ENCODE measurements at places on chromosomes 11 and 22.

DNA sequence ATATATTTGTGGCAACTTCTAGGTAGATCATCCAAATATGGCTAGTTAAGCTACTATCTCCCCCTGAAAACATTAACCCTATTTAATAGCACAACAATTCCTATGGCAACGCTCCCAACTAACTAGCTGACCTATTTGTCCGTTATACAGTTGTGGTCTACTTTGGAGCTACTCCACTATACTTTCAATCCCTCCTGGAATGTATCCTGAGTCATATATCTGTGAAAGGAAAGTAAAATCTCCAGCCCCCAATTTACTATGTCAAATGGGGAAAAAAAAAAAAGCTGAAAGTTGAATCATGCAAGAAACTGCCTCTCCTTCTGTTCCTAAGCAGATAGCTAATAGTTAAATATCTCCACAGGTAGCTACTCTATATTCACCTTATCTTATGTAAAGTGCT, 128.5 kb downstream of the CD44 start:
- DNase-seq, result no peak

- DNase-seq, result no peak
These were observed at the start of gene SPINDOC for GRCh38 chr11:63813035-63813562. Gene SPINDOC (plus strand): TSS chr11:63813456. CDS start chr11:63813687, 231 bp downstream.

DNA sequence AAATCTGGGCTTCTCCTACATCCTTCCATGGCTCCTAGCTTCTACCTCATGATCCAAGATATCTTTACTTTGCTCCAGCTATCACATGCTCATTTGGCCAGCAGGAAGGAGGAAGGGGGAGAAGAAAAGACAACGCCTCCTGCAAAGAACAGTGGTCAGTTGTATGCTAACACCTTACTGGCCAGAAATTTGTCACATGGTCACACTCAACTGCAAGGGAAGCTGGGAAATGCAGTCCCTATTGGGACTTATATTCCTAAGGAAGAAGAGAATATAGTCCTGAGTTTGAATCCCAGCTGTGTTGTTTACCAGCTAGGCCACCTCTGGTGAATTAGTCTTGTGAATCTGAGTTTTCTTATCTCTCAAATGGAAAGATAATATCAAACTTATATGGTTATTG, 272.0 kb downstream of the BLID start:
- no peak for DNase-seq

- no peak for DNase-seq
These were observed 839 bp downstream of the STX5 start for GRCh38 chr11:62830904-62831519.

GRCh38 chr11:93099806-93100205, 98.0 kb downstream of the SLC36A4 start:
- DNase-seq, result no peak

- no peak for DNase-seq
These were observed 1487.3 kb downstream of the TBC1D22A start for GRCh38 chr22:48249713-48250268.

DNA sequence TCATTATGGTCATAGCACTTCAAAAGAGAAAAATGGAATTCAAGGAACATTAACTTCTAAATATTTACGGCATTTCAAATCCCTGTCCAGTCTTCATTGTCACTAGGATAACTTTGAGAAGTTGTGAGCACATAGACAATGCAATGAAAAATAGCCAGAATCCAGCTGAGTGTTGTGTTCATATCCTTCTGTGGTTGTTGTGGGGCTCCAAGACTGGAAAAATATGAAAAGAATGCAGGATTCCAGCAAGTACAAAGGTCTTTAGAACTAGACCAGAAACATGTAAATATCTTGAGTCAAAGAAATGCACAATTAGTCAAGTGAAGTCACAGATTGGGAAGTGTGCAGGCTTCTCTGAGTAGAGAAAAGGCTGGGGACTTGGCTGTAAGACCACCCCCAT, 68.7 kb downstream of the WT1 start:
- no peak for DNase-seq

GRCh38 chr11:59802639-59803176, 7.9 kb downstream of the MRPL16 start:
- peak; percentile 64 for DNase-seq

GRCh38 chr22:35631597-35631996, 14.5 kb upstream of the MB start:
- no peak for DNase-seq

- no peak for DNase-seq
These were observed 356.2 kb downstream of the GRM5 start for GRCh38 chr11:88709567-88709966.

- no peak for DNase-seq
These were observed 71.9 kb downstream of the BLID start for GRCh38 chr11:122044086-122044485.

DNA sequence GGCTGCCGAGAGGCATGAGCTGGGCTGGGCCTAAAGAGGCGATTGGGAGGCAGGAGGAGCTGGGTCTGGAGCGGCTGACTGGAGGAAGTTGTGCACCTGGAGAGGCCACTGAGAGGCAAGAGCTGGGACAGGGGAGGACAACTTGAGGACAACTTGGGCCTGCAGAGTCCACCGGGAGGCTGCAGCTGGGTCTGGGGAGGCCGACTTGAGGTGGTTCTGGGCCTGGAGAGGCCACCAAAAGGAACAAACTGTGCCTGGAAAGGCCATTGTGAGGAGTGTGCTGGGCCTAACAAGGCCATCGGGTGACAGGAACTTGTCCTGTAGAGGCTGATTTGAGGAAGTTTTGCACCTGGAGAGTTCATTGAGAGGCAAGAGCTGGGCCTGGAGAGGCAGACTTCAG, 41.5 kb downstream of the OR4C45 start:
- DNase-seq, result no peak

DNA sequence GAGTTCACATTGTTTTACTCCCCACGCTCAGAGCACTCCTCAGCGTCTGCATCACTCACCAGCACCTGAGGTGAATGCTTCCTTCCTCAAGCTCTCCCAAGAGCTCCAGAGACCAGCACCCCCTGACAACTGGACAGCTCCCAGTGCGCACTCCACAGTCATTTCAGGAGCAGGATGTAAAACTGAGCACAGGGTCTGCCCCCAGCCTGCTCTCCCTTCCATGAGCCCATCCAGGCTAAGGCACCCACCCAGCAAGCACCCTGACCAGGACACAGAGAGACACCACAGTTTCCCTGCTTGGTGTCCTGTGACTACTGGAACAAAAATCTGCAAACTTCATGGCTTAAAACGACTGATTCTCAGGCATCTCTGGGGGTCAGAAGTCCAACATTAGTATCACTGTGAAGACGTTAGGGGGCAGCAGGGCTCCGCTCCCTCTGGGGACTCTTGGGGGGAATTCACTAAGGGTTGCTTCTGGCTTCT, 3.3 kb downstream of the SCGB1D2 start:
- peak; percentile 34 for DNase-seq

DNA sequence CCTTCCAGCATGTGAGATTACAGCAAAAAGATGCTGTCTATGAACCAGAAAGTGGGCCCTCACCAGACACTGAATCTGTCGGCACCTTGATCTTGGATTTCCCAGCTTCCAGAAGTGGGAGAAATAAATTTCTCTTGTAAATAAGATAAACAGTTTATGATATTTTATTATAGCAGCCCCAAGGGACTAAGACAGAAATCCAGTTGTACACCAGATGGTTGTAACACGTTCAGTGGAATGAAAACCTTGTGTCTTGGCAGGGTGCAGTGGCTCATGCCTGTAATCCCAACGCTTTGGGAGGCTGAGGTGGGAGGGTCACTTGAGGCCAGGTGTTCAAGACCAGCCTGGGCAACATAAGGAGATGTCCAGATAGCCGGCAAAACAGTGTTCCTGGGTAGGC, 61.8 kb downstream of the MCHR1 start:
- no peak for DNase-seq

GRCh38 chr11:121895919-121896318, 220.1 kb downstream of the BLID start:
- no peak for DNase-seq

- no peak for DNase-seq
These were observed 857.2 kb downstream of the TBC1D22A start for GRCh38 chr22:47619631-47620030.

GRCh38 chr11:117882311-117882905, 6.0 kb upstream of the FXYD6 start:
- no peak for DNase-seq

DNA sequence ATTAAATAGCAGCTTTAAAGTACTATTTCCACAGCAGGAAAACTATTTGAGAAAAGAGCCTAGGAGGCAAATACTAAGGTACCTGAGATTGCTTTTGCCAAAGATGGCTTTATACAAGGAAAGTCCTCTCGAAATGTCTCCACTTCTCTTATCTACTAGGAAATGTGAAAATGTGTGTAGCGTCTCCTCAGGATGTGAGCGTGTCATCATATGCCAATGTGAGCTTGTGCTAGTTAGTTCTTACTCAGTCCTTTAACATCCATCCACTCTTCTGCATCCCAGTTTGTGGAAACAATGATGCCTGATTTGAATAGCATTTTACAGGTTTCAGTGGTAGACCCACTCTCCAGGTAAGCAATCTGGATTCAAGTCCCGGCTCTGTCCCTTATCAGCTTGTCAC, 421.0 kb downstream of the DYNC2H1 start:
- DNase-seq, result no peak

GRCh38 chr22:40747361-40747760, 68.1 kb downstream of the MCHR1 start:
- no peak for DNase-seq

DNA sequence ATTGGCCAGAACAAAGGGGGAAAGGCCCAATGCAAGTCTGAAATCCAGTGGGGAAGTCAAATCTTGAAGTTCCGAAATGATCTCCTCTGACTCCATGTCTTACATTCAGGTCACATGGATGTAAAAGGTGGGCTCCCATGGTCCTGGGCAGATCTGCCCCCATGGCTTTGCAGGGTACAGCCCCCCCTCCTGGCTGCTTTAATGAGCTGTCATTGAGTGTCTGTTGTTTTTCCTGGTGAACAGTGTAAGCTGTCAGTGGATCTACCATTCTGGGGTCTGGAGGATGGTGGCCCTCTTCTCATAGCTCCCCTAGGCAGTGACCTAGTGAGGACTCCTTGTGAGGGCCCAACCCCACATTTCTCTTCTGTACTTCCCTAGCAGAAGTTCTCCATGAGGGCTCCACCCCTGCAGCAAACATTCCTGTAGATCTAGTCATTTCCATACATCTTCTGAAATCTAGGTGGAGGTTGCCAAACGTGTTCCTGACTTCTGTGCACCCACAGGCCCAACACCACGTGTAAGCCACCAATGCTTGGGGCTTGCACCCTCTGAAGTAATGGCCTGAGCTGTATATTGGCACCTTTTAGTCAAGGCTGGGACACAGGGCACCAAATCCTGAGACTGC, 9.3 kb downstream of the CARD18 start:
- DNase-seq, result no peak

- no peak for DNase-seq
These were observed 42.4 kb downstream of the AMPD3 start for GRCh38 chr11:10497371-10498021.

GRCh38 chr11:26953770-26954392, 40.0 kb upstream of the FIBIN start:
- no peak for DNase-seq

DNA sequence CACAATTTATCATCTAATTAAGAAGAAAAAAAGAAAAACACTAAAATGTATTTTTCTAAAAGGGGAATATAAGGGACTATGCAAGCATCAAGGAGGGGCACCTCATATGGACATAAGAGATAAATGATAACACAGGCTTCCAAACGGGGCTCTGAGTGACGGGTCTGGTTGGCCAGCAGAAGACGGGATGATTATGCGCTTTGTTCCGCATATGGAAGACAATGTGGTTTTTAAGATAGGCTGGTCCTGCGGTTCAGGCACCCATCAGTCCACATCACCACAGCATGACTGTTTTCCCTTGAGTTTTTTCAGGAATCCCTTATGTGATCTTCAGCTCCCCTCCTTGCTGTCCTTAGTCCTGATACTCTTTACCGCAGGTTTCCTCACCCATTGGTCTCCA, 404.6 kb downstream of the OPCML start:
- DNase-seq, result no peak

DNA sequence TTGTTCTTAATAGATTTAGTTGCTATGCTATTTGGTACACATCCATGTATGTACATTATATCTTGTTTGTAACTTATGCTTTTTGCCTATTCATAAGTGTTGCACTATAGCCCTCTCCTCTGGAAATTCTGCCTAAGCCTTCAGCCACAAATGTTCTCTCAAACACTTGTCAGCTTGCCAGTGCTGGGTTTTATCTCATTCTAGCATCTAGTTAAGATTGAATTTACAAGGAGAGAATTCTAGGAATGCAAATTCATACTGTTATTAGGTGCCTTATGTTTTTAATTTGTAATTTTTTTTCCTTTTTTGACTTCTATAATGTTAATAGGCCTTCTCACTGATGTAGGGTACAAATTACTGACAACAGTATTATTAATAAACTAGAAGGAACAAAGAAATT, 14.6 kb upstream of the CTSC start:
- no peak for DNase-seq

GRCh38 chr11:80586464-80586863, 1145.6 kb upstream of the TENM4 start:
- DNase-seq, result no peak

GRCh38 chr11:729492-730074, 17.7 kb upstream of the TALDO1 start:
- peak; percentile 45 for DNase-seq

DNA sequence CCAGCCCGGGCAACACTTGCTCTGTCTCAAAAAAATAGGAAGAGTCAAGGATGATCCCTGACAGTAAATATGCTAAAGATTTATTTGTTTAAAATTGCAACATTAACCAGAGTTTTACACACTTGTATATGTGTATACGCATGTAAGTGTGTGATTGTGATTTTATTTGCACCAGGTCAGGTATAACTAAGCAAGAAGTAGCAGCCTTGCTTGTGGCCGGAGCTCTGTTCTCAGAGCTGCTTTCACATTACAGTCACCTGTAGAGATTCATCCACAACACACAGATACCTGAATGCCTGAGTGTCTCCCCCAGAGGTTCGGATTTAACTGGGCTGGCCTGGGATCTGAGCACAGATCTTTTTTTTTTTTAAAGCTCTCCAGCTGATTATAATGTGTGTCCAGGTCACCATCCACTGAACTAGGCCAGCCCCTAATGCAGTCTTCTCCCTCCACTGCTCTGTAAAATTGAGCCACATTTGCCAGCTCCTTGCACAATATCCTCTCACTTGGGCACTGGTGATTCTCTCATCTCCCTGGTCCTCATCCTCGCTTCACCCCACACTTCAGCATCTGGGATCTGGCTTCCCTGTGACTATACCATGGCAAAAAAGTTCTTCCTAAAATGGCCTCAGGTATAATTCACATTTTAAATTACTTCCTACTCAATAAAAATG, 48.3 kb downstream of the LIF start:
- no peak for DNase-seq

- DNase-seq, result no peak
These were observed 5.1 kb upstream of the OR52R1 start for GRCh38 chr11:4809246-4809645.

GRCh38 chr22:45885941-45886395, 91.0 kb downstream of the WNT7B start:
- no peak for DNase-seq

GRCh38 chr11:128508770-128509510, 78.4 kb downstream of the ETS1 start:
- DNase-seq, result no peak

Measured in HL-60 (cell line).